ENCODE measurements at places on chromosomes 11 and 22. TPM values are rescaled to one million over a fixed set of nuclear protein-coding genes. Genes with fewer than 3 reads are reported as not detected.

DNA sequence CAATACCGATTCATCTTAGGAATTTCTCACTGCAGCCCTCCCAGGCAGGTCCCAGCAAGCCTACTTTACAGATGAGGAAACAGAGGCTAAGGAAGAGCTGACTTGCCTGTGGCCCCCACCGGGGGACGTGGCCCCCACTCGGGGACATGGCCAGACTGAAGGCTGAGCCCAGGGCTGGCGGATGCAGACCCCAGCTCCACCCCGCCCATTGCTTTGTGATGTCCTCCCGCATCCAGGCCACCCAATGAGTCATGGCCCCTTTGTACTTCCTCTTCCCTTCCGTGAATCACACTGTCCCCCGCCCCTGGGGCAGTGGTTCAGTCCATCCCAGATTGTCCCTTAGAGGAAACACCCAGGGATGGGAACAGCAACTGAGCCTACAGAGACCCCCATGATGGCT, 116.0 kb upstream of the ANO1 start:
- DNase-seq, result no peak

- DNase-seq, result no peak
These were observed 4.1 kb downstream of the PPP1CA start for GRCh38 chr11:67397536-67397935.

DNA sequence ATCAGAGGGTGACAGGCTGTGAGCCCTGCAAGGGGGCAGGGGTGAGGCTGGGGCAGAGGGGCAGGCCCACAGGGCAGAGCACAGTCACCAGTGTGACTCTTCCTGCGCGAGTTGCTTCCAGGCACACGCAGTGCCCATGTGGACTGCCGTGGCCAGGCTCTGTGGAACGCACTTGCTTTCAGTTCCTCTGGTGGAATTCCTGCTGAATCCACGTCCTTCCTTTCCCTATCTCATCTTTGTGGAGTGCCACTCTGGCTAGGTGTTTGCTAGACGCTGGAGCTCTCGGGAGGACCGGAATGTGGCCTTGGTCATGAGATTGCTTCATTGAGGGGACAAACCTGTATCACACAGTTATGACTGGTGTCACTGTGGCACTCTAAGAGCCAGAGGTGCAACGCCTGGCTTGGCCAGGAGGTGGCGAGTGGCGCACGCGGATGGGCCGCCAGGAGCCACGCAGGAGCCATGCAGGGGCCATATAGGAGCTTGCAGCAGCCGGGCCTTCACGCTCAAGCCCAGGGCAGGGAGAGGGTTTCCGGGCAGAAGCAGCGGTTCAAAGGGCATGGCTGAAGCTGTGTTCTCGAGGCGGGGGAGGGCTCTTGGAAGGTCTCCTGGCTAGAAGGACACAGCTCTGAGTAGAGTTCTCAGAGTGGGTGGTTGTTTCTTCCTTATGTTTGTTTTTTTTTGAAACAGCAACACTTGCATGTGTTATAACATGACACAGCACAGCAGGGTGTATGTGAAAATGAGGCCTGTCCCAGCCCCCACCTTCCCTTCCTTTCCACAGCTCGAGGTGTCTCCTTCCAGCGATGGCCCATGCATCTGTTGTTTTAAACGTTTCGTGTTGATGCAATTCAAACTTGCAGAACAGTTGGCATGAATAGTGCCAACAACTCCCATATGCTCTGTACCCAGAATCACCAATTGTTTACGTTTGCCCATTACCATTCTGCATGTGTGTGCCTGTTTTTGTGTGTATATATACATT, 36.2 kb downstream of the TBC1D22A start:
- peak; percentile 73 for DNase-seq

- no peak for DNase-seq
These were observed 251.0 kb downstream of the ST3GAL4 start for GRCh38 chr11:126606484-126606883.

DNA sequence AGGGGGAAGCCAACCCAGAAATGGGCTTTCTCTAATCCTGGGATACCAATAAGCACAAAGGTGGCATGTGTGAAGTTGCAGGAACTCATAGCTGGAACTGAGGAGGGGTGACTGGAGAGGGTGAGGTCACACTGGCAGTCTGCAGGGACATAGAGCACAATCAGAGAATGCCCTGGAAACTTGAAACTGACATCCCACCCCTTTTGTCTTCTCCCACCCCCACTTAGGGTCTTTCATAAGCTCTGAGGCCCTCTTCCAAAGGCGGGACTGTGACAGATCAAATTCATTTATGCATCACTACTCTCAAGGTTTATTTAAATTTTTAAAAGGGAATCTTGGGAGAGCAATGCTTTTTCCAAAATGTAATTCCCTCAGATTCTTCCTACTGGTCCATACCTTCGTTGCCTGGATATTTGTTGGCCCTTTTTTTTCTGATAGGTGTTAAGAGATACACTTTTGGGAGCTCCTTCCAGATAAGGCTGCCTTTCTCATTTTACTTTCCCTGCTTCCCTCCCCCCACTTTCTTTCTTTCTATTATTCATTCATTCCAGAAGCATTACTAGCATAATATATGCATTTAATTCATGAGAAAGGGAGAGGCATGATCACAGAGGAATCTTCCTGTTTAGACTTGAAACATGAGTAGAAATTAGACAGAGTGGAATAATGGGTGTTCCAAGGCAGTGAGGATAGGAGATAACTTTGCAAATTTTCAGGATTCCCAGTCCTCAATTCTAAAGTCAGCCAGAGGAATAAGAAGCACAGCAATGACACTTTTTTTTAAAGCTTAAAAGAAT, 14.8 kb downstream of the OR51E2 start:
- no peak for DNase-seq

DNA sequence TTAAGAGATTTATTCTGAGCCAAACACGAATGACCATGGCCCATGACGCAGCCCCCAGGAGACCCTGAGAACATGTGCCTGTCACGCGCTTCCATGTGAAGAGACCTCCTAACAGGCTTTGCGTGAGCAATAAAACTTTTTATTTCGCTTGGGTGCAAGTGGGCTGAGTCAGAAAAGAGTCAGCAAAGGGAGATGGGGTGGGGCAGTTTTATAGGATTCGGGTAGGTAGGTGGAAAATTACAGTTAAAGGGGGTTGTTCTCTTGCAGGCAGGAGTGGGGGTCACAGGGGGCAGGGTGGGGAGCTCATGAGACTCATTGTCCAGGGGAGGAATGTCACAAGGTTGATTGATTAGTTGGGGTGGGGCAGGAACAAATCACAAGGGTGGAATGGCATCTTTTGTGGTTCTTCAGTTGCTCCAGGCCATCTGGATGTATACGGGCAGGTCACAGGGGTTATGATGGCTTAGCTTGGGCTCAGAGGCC, 77.2 kb upstream of the FTH1 start:
- no peak for DNase-seq

The RFPL3 gene
- total RNA-seq, result not detected

The TEX54 gene
- total RNA-seq, result not detected

DNA sequence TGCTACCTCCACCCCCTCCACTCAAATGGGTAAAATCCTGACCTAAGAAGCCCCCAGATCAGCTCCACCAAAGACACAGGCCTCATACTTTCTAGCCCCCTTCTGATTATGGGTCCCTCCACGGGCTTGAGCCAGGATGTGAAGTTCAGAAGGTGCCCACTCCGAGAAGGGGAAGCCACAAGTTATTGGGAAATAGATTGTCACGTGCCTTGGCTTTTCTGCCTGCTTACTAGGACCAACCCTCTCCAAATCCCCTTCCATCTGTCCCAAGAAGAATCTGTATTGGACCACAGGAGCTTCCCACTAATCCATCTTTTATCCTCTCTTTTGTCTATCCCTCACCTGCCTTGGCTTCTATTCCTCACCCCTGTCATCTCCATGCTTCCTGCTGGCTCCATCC, 3.0 kb upstream of the NRGN start:
- no peak for DNase-seq

- no peak for DNase-seq
These were observed 6.8 kb downstream of the TMEM121B start for GRCh38 chr22:17114173-17114897.

DNA sequence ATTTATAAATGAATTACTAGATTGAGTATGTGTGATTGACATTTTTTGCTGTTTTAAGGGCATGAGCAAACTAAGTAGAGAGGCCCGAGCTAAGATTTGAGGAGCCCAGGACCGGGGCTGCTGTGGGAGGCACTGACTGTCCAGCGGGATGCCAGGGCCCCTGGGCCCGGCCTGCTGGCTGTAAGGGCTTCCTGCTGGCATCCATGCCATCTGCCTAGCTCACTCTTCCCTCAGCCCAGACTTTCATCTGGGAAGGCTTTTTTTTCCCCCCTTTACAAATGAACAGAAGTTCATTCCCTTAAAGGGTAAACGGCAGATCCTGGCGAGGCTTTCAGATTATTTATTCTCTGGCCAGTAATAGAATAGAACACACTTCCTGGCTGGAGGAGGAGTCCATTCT, 16.0 kb upstream of the TP53I11 start:
- DNase-seq, result no peak

DNA sequence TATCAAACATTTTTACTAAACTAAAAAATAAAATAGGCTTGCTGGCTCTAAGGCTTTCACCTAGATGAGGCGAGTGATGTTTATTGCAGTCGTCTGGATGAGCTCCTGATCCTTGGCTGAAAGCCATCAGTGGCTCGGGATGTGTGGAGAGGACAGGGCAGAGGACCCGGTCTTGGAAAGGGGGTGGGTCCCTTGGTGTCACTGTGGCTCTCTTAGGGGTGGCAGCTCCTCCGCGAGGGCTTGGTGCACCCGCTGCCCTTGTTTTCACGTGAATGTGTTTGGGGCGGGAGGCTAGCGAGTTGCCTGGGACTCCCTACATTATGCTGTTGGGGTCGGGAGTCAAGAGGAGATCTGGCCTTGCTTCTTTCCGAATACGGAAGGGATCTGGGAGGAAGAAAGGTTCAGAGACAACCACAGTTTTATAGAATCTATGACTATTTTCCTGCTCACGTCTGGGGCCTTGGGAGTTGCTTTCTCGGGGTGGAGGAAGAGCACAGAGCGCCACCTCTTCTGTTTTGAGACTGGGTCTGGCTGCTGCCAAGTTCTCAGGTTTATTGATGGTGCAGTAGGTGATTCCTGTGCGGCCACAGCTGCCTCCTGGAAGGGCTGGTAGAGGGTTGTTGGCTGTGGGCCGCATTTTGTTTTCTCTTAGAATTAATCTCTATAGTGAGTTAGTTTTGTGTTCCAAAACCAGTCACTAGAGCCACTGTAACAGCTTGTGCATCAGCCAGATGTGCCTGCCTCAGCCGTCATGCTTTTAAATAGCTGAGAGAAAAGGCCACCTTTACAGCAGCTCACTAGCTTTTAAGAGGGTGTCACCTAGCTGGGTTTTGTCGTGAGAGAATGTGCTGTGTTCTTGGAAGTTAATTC, 12.8 kb downstream of the TBC1D22A start:
- no peak for DNase-seq

GRCh38 chr11:34416766-34417165, 22.0 kb upstream of the CAT start:
- no peak for DNase-seq

The PLAAT2 gene
- not detected for total RNA-seq

DNA sequence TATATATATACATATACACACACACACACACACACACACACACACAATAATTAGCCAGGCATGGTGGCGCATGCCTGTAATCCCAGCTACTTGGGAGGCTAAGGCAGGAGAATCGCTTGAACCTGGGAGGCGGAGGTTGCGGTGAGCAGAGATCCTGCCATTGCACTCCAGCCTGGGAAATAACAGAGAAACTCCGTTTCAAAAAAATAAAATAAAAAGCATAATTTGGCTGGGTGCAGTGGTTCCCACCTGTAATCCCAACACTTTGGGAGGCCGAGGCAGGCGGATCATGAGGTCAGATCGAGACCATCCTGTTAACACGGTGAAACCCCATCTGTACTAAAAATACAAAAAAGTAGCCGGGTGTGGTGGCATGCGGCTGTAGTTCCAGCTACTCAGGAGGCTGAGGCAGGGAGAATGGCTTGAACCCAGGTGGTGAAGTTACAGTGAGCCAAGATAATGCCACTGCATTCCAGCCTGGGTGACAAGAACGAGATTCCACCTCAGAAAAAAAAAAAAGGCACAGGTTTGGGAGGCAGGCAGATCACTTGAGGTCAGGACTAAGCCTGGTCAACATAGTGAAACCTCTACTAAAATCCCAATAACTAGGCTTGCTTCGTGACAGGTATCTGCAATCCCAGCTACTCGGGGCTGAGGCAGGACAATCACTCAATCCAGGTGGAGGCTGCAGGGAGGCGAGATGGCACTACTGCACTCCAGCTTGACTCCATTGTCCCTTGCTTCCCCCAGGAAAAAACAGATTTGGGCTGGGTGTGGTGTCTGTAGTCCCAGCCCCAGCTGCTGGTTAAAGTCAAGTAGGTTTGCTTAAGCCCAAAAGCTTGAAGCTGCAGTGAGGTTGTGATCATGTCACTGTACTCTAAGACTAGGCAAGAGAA, 11.8 kb upstream of the WDR74 start:
- no peak for DNase-seq

The SLCO2B1 gene
- total RNA-seq, result not detected

DNA sequence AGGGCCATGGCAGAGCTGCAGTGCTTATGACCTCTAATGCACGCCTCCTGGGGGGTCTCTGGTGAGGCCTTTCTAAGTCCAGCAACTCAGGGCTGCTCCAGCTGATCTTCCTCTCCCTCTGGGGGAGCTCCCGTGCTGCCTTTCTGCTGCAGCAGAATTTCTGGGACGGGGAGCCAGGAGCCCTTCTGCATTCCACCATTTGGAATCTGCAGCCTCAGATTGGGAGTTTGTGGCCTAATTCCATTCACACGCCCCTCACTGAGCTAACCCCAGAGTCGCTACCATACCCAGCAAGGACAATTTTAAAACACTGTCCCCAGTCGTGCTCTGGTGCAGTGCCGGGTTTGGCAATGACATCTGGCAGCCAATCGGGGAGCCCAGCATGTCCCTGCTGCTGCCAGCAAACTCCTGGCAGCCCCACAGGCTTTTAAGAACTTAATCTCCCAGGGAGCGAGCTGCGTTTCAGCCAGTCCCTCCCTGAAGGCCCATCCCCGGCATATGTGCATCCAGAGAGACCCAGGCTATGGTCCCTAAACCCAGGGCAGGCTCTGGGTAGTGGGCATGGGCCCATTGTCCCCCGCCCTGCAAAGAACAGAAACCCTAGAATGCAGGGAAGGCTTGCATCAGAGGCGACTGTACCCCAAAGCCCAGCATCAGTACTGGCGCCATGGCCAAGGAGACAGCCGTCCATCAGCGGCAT, 4.7 kb downstream of the SHANK2 start:
- no peak for DNase-seq

The MMP12 gene
- total RNA-seq, result not detected

DNA sequence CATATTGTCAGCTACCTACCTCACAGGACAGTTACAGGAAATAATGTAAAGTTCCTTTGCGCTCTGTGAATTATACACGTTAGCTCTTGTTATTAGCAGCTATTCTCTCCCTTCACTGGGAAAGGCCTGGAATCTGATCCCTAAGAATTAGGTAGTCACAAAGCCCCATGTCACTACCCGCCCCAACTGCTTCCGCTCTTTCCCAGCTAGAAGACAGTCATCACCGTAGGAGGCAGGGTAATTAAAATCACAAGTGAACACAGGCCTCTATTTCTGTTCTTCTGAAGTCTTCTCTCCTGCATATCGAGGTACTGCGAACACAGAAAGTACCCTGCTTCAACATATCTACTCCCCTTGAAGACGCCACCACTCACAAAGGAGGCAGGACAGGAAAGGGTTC, 12.6 kb upstream of the AHNAK start:
- no peak for DNase-seq

- DNase-seq, result no peak
These were observed 223.8 kb downstream of the LRRC4C start for GRCh38 chr11:41235668-41236067.

GRCh38 chr11:106418791-106419190, 341.3 kb downstream of the AASDHPPT start:
- no peak for DNase-seq

Data from activated CD4-positive, alpha-beta T cell treated with anti-CD3 and anti-CD28 coated beads, Interleukin-2, amount 10 ng/mL, durations not matched to agents 7 days and 5 days (primary cell).